ENCODE measurements at places on chromosomes 13 and 19. TPM values are rescaled to one million over a fixed set of nuclear protein-coding genes. Genes with fewer than 3 reads are reported as not detected.
A peak's percentile ranks its signal among the peaks of the same experiment; 100 is the strongest.

- no peak for DNase-seq
Observed at GRCh38 chr19:1508507-1508856, 4.3 kb downstream of the ADAMTSL5 start.

DNA sequence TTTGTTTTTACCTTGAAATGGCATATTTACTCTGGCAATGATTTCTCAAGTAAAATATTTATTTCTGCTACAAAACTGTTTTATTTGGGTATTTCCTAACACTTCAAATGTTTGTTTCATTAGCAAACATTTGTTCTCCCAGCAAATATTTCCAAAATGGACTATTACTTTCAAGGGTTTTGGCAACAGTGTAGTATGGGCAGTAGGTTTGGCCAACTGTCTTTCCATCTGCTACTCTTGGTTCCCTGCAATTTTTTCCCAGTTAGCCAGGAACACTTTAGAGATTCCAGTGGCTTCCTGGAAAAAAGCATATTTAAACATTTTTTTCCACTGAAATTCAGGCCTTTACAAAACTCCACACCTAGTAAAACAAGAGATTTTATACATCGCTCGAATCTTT lies 466.6 kb downstream of the SLITRK6 start:
- no peak for DNase-seq

DNA sequence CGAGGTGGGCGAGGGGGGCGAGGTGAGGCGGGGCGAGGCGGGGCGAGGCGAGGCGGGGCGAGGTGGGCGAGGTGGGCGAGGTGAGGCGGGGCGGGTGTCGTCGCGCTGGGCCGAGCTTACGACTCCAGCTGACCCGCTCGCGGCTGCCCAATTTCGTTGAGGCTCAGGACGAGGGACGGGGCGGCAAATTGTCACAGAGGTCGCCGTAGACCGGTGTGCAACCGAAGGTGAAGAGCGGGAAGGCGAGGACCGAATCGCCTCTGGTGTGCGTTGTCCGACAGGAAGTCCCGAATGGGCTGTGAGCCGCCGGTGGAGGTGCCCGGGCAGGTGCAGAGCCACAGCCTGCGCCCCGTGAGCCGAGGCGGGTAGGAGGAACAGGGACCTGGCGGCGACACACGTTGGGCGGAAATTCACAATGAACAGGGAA lies at the start of gene LACC1:
LACC1 (plus strand) TSS at position 150 of the 427 bp plus-strand sequence. CDS start 1,082 bp downstream, outside the sequence.
- peak; percentile 22 for DNase-seq

GRCh38 chr13:48492470-48493065 lies 40.3 kb downstream of the RCBTB2 start:
- DNase-seq: peak; percentile 40

DNA sequence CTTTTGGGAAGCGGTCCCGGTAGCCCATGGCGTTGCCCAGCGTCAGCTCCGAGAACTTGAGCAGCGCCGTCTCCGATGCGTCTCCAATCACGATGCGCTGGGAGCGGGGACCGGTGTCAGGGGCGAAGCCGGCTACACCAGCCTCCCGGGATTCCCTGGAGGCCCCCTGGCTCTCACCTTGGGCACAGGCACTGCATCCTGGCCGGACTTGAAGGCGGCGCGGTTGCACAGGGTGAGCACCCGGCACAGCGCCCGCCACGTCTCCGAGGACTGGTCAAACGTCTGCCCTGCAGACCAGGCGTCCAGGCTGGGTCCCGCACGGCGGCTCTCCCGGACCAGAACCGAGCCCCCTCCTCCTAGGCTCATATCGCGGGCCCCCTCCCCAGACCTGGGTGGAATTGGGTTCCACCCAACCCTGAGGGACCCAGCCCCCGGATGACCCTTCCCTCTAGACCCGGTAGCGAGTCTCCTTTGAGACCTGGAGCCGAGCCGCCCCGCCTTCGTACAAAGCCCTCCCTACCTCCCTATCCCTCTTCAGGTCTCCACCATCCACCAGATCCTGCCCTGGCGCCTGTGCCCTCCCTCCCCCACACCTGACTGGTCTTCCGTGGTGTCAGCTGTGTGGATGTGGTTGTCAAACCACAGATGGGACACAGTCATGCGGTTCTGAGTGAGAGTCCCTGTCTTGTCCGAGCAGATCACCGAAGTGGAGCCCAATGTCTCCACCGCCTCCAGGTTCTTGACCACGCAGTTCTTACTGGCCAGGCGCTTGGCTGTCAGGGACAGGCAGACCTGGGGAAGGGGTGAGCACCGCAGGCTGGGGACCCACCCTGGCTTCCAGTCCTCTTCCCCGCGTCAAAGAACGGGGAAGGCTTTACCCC lies 4.8 kb downstream of the ATP4A start:
- no peak for DNase-seq

GRCh38 chr19:41735071-41735600 lies 20.2 kb upstream of the CEACAM6 start:
- DNase-seq: no peak

DNA sequence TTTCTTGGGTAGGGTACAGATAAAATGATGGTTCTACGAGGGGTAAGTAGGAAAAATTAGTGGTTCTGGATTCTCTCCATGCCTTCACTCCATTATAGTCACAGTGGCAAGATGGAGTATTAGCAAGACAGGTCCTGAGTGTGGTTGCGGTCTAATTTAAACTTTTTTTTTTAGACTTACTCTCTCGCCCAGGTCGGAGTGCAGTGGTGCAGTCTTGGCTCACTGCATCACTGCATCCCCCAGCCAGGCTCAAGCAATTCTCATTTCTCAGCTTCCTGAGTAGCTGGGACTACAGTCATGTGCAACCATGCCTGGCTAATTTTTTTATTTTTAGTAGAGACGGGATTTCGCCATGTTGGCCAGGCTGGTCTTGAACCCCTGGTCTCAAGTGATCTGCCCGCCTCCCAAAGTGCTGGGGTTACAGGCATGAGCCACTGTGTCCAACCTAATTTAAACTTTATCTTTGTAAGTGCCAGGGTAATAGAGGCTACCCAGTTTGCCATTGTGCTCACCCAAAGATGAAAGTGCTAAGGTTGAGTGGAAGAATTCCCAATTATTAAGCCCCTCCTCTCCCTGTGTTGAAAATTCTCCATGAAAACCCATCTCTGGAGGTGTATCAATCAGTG lies 135.6 kb downstream of the TM9SF2 start:
- no peak for DNase-seq

DNA sequence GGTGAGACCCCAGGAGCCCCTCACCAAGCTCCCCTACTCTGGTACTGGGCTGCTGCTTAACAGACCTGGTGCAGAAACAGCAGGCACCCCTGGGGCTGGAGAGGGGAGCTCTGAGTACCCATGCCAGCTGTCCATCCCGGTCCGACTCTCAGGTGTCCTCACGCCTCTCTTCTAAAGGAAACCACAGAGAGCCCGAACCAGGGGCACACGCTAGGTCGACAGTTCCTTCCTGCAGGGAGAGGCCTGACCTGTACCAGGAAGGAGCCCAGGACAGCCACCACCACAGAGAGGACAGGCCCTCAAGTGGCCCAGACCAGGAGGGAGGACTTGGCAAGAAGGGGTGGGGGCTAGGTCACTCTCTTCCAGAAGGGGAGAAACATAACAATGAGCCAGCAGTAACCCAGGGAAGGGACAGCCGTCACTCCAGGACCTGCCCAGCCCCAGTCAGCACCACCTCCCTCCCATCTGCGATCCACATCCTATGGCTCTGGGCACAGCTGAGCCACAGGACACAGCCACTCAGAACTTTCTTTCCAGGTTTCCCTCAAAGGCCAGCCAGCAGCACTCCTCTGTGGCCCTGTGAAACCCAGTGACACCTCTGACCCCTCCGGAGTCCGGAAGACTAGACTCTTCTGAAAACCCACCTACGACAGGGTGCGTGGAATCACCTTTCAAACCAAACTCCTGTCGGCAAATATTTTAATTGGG lies 13.0 kb upstream of the SLC35E1 start:
- no peak for DNase-seq

GRCh38 chr19:29485293-29485692 lies 40.5 kb upstream of the VSTM2B start:
- DNase-seq: no peak

DNA sequence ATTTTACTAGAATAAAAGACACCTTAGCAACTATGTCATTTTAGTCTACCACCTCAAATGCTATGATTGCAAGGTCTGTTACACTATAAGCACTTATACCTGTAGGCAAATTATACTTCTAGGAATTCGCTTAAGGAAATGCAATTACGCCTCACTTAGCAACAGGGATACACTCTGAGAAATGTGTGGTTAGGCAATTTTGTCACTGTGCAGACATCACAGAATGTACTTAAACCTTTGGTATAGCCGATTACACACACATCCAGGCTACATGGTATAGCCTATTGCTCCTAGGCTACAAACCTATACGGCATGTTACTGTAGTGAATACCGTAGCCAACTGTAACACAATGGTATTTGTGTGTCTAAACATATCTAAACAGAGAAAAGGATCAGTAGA lies 30.0 kb upstream of the ZNF573 start:
- no peak for DNase-seq

Gene DIRAS1
- polyA plus RNA-seq: 1.1 TPM

DNA sequence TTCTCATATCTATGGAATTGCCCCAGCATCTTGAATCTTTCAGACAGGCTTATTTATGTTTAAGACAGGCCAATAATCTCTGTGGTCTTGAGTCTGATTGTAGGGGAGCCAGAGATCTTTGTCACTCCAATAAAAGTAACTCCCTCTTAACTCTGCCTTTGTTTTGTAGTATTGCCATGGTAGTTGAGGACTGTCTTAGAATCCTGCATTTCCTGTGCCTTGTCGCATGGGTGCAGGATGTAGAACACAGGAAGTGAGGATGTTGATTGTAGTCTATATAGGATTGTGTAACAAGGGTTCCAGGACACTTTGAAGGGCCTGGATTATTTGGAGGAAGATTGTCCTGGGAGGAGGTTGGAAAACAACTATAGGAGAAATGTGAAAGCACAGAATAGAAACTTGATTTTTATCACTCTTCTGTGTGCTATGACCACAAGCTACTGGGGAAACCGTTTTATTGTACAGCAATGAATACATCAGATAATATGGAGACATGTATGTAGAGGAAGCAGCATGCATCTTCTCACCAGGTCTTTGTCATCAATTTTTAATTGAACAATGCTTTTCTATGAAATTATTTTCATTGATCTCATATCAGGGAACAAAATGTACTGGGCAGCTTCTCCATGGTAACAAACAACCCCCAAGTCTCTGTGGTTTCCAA lies 411.7 kb downstream of the FGF9 start:
- no peak for DNase-seq

Gene NEK3
- 53.7 TPM for polyA plus RNA-seq

DNA sequence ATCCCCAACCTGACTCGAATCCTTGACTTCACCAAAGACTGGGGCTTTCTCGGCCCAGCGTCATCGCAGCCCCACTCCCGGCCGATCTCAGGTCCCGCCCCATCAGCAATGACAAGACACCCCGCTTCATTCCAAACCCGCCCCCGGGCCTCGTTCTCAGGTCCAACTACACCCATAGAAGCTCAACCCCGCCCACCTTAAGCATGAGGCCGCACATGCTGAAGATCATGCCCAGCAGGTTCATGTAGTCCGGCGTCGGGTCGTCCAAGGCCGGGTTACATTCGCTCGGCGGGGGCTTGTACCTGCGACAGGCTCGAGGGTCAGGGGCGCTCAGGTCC lies 2.3 kb downstream of the WDR83 start:
- DNase-seq: no peak

Gene TMEM38A
- polyA plus RNA-seq: 3.2 TPM

GRCh38 chr13:44211704-44212346 lies 161.8 kb upstream of the SERP2 start:
- no peak for DNase-seq

DNA sequence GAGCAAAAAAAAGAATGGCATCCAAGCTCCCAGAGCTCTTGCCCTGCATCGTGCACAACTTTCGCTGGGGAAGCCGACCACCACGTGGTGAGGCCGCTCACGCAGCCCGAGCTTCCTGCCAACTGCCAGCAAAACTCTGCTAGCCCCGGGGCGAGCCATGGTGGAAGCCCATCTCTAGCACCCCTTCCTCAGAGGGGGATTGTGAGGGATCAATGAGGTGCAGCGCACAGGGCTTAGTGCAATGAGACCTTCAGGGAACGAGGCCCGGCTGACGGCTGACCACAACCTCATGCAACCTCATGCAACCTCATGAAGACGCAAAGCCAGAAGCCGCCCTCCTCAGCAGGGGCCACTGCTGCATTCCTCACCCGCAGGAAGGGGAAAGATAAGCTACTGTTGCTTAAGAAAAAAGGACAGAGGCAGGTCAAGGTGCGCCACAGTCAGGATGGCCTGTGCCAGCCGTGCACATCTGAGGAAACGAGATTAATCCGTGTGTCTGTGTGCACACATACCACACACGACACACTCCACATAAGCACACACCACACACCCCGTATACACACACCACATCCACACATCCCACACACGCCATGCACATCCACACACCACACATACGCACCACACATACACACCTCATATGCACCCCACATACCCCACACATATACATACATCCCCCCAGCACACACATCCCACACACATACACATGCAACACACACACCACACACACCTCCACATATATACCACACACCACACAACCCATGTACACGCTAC lies 9.6 kb downstream of the HSPBP1 start:
- DNase-seq: no peak

GRCh38 chr13:20798027-20798426 lies 24.3 kb upstream of the EEF1AKMT1 start:
- DNase-seq: no peak

DNA sequence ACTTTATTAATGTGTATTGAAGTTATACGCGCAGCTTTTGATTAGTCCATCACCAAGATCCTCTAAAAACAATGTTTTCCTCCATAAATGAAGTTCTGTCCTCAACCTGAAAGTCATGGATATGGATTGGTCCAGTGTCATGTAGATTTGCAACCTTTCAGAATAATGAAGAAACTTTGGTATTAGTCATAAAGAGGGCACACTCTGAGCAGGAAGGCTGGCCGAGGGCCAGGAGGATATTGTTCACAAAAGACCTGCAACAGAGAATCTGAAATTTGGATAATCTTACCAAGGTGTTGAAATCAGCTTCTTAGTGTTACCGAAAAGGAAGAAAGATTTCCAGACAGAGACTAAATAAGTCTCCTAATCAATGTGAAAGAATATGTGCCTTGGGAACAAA lies 20.7 kb downstream of the CLDN10 start:
- DNase-seq: no peak

- DNase-seq: no peak
Observed at GRCh38 chr13:104750377-104750776, 1684.2 kb upstream of the SLC10A2 start.

Gene LILRB3
- 1.4 TPM for polyA plus RNA-seq

DNA sequence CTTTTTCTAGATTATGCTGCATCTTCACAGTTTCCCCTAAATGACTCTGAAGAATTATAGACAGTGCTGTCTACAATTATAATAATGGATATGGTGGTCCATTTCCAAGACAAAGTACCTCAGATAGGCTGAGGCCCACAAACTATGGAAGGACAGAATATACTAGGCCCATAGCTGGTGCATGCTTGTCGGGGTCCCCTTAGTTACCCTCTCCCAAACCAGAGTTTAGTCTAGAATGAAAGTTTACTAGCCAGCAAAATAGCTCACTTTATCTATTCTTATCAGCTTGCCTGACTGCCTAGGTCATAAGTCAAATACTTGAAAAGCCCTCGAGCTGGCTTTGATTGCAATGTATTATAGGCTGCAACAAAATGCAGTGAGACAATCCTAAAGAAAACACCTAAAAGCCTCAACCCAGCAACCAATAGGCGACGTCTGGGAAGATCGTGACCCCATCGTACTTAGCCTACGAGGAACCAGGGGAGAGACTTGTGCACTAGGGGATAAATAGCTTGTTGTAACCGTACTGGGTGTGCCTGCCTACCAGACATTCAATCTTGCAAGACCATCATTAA lies 785 bp upstream of the IGFL2 start:
- DNase-seq: no peak

- no peak for DNase-seq
Observed at GRCh38 chr19:13132471-13133180, 14.6 kb downstream of the NACC1 start.
